Thymus (tissue), 14 donors: ENCODE measurements at places on chromosomes 5 and 9. TPM values are rescaled to one million over a fixed set of nuclear protein-coding genes. Genes with fewer than 3 reads are reported as not detected.

DNA sequence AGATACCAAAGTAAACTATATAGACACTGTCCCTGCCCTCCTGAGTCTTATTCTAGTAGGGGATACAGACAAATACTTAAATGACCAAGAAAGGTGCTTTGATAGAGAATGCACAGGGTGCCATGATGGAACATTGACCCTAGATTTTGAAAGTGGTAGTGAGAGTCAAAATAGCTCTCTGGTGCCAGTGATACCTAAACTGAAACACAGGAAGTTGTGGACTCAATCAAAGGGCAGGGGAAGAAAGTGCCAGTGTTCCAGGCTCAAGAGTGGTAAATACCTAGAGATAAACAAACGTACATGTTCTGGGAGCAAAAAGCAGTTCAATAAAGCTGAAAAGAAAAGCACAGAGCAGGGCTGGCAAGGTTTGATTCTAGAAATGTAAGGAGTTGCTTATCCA is 267.6 kb downstream of the ISL1 start:
- no peak for DNase-seq
- H3K4me3 ChIP-seq = no peak overlapping the region
- H3K27me3 ChIP-seq = no peaks in the 10 kb centered on the region
- no peaks in the 10 kb centered on the region for H3K4me1 ChIP-seq

- H3K27ac ChIP-seq = no peak overlapping the region
- no peaks in the 10 kb centered on the region for H3K27me3 ChIP-seq
- H3K4me1 ChIP-seq = no peaks in the 10 kb centered on the region
- H3K4me3 ChIP-seq = no peak overlapping the region
- no peaks in the 10 kb centered on the region for H3K36me3 ChIP-seq
Measured at GRCh38 chr5:76705574-76705973, 10.4 kb upstream of the F2R start.

TSSK1B gene
- 0.02 TPM for polyA plus RNA-seq

GRCh38 chr5:61732796-61733195 is 400.7 kb downstream of the ZSWIM6 start:
- H3K27ac ChIP-seq = no peak overlapping the region
- H3K27me3 ChIP-seq = no peaks in the 10 kb centered on the region
- no peak for DNase-seq
- no peaks in the 10 kb centered on the region for H3K36me3 ChIP-seq

FAM81B gene
- polyA plus RNA-seq = 0.66 TPM

TMC1 gene
- polyA plus RNA-seq = 0.59 TPM

- no peak overlapping the region for H3K27ac ChIP-seq
- no peak for DNase-seq
- no peaks in the 10 kb centered on the region for H3K36me3 ChIP-seq
- H3K4me3 ChIP-seq = no peak overlapping the region
- H3K4me1 ChIP-seq = no peaks in the 10 kb centered on the region
Measured at GRCh38 chr5:74149395-74149794, 491.1 kb downstream of the ENC1 start.

DNA sequence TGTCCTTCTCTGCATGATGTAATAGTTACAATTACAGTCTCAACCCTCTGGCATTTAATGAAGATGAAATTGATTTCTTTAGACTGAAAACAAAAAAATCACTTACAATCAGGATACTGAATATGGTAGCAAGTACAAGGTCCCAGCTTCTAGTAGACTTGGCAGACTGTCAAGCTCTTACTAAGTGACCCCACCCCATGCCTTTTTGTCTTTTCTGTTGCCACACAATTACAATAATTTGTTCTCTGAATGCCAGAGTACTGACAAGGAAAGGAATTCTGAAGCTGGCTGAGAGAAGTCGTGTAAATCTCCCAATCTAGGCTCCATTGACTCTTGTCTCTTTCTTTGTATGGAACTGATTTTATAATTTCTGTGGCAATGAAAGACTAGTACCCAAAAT is 154.2 kb downstream of the TMC1 start:
- H3K4me3 ChIP-seq = no peak overlapping the region
- H3K27ac ChIP-seq = no peak overlapping the region
- no peaks in the 10 kb centered on the region for H3K4me1 ChIP-seq
- no peaks in the 10 kb centered on the region for H3K36me3 ChIP-seq
- DNase-seq = no peak

BRD3 gene
- polyA plus RNA-seq = 14.5 TPM

GRCh38 chr5:156401804-156402203 is 74.8 kb downstream of the SGCD start:
- H3K4me3 ChIP-seq = no peak overlapping the region
- no peaks in the 10 kb centered on the region for H3K36me3 ChIP-seq
- H3K27ac ChIP-seq = no peak overlapping the region
- H3K27me3 ChIP-seq = no peaks in the 10 kb centered on the region

- DNase-seq = no peak
- no peaks in the 10 kb centered on the region for H3K36me3 ChIP-seq
- H3K27ac ChIP-seq = no peak overlapping the region
- H3K4me3 ChIP-seq = no peak overlapping the region
- no peaks in the 10 kb centered on the region for H3K4me1 ChIP-seq
Measured at GRCh38 chr5:40227366-40227765, 452.3 kb upstream of the PTGER4 start.

DNA sequence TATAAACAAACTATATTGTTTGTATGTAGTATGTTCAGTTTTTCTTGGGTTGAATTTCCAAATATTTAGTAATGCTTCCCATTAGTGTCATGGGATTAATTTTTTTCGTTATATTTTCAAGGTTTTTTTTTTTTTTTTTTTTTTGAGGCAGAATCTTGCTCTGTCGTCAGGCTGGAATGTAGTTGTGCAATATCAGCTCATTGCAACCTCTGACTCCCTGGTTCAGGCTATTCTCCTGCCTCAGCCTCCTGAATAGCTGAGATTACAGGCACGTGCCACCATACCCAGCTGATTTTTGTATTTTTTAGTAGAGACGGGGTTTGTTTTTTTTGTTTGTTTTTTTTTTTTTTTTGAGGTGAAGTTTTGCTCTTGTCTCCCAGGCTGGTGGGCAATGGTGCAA is 10.6 kb downstream of the DDX46 start:
- no peak overlapping the region for H3K4me3 ChIP-seq
- peaks cover 86% of the 10 kb centered on the region for H3K36me3 ChIP-seq
- H3K27me3 ChIP-seq = no peaks in the 10 kb centered on the region
- no peak for DNase-seq
- no peaks in the 10 kb centered on the region for H3K4me1 ChIP-seq

DNA sequence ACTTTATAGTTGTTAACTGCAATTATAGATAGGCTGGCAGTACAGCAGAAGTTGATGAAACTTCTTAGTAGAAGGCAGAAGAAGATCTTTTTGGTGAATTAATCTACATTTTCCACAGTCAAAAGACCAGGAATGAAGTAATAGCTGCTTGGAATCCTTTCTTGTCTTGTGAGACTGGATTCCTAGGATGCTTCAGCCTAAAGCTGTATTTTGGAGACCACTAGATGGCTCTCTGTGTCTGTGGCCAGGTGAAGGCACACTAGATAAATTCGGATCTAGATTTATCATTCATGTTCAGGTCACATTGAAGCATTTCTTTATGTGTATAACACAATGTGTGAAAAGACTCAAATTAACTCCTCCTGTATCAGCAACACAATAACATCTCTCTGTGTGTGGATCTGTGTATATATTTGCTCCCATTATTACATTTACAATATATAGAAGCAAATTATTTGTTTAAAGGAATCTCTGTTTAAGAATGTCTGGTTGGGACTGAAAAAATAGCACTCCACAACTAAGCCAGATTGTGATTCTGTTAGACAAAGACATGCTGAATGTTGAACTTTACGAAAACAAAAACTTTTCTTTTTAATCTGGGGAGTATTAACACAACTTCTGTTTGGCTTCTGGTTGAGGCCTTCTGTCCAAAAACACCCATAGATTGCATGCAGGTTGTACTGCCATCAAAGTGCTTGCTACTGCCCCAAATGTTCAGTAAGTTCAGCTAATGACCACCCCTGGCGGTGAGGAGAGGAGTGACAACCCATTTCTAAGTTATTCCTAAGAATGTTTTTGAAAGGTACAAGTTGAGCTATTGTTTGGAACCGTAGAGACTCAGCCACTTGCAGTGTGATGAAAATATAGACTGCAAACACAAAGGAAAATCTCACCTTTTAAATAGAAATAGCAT is 10.6 kb downstream of the GRIN3A start:
- H3K36me3 ChIP-seq = no peaks in the 10 kb centered on the region
- H3K4me3 ChIP-seq = no peak overlapping the region
- no peaks in the 10 kb centered on the region for H3K27me3 ChIP-seq
- no peak overlapping the region for H3K27ac ChIP-seq
- no peaks in the 10 kb centered on the region for H3K4me1 ChIP-seq

DNA sequence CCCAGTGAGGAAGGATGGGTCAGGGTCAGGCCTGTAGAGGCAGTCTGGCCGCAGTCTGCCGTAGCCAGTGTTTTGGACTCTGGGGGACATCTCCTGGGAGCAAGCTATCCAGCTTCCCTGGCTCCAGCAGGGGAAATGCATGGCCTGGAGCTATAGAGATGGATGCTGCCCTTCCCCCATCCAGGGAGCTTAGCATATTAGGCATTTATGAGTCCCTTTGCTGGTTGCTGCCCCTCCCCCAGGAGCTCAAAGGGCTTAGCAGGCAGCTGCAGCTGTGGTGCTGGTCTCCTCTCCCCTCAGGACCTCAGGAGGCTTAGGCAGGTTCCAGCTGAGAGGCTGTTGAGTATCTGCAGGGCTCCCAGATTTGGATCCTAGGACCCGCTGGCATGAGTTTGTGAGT is 1158.7 kb downstream of the DTWD2 start:
- no peak overlapping the region for H3K4me3 ChIP-seq
- H3K4me1 ChIP-seq = no peaks in the 10 kb centered on the region
- no peaks in the 10 kb centered on the region for H3K27me3 ChIP-seq
- DNase-seq = no peak
- H3K27ac ChIP-seq = no peak overlapping the region

GRCh38 chr5:97065475-97065874 is 76.9 kb downstream of the LIX1 start:
- H3K36me3 ChIP-seq = no peaks in the 10 kb centered on the region
- no peak overlapping the region for H3K4me3 ChIP-seq
- DNase-seq = no peak
- H3K27me3 ChIP-seq = no peaks in the 10 kb centered on the region
- H3K27ac ChIP-seq = no peak overlapping the region
- no peaks in the 10 kb centered on the region for H3K4me1 ChIP-seq

- H3K27ac ChIP-seq = no peak overlapping the region
- H3K27me3 ChIP-seq = no peaks in the 10 kb centered on the region
- DNase-seq = no peak
- no peaks in the 10 kb centered on the region for H3K4me1 ChIP-seq
- H3K36me3 ChIP-seq = no peaks in the 10 kb centered on the region
Measured at GRCh38 chr9:124486778-124487259, 20.4 kb downstream of the NR5A1 start.

- H3K4me3 ChIP-seq = no peak overlapping the region
- H3K27me3 ChIP-seq = no peaks in the 10 kb centered on the region
Measured at GRCh38 chr5:14528926-14529325, 52.7 kb upstream of the OTULINL start.

DNA sequence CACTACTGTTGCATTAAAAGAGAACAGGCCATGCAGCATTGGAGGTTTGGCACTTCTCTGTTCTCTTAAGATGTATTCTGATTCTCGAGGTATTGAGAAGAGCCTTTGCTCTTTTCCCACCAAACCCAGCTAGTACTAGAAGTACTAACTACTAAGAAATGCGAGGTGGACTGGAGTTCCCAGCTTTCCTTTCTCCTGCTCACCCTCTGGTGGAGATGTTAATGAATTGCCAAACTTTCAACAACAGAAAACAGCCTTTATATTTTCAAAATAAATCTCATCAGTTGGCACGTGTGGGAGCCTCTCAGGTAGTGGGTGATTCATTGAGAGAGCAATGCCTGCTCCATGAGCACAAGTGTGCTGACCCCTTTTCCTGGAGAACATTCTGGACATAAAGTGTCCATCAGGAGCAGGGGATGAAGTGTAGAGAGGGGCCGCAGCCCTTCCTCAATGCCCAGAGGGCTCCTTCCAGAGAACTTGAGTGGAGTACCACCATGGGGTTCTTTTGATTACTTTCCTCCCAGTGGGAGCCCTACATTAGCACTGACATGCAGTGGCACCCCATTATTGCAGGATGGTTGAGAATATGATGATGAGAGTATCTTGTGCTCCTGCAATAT is 45.7 kb downstream of the TMEM174 start:
- H3K36me3 ChIP-seq = no peaks in the 10 kb centered on the region
- no peak for DNase-seq
- H3K27me3 ChIP-seq = peaks cover 68% of the 10 kb centered on the region
- H3K4me3 ChIP-seq = no peak overlapping the region
- no peak overlapping the region for H3K27ac ChIP-seq

- DNase-seq = no peak
- H3K36me3 ChIP-seq = no peaks in the 10 kb centered on the region
- no peak overlapping the region for H3K27ac ChIP-seq
- no peaks in the 10 kb centered on the region for H3K27me3 ChIP-seq
- H3K4me3 ChIP-seq = no peak overlapping the region
- H3K4me1 ChIP-seq = no peaks in the 10 kb centered on the region
Measured at GRCh38 chr5:120476063-120476462, 12.0 kb downstream of the PRR16 start.

DNA sequence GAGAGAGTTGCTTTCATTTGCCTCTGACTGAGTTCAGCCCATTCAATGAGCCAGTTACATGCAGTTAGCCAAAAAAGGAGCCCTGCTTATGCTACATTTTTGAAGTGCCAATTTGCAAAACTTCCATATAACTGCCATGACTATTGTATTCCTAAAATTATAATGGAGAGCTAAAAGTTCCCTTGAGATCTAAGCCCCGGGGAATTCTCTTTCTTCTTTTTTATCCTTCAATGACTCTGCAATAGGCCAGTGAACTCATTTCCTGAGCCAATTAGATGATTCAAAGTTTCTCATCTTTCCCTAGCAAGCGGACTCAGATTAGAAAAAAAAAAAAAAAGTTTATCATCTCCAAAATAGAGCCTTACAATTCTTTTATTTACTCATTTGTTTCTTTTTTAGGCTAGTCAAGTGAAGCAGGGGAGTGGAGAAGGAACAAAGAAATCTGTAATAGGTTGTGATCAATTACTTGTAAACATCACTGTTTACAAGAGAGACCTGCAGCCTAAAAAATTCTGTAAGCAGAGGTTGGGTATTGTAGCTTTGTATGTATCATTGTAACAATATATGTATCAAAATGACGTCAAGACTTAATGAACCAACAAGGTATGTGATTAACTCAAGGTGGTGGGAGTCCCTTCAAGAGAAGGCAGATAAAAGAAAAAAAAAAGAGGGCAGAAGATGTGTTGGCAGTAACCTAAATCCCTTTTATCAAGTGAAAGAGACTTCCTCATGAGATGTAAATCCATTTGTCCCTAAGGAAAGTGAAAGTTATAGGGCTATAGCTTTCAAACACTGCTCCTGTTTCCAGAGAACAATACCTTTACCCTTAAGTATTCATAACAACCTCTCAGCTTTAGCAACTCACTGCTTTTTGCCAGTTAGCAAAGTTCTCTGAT is 48.7 kb upstream of the HOMER1 start:
- no peak for DNase-seq
- no peak overlapping the region for H3K27ac ChIP-seq
- no peak overlapping the region for H3K4me3 ChIP-seq

GRCh38 chr5:176955895-176956294 is 50.7 kb downstream of the UIMC1 start:
- DNase-seq = no peak
- no peaks in the 10 kb centered on the region for H3K27me3 ChIP-seq
- no peaks in the 10 kb centered on the region for H3K4me1 ChIP-seq
- no peak overlapping the region for H3K4me3 ChIP-seq
- H3K36me3 ChIP-seq = peaks cover 56% of the 10 kb centered on the region

- no peaks in the 10 kb centered on the region for H3K4me1 ChIP-seq
- no peak overlapping the region for H3K27ac ChIP-seq
- H3K27me3 ChIP-seq = no peaks in the 10 kb centered on the region
- no peaks in the 10 kb centered on the region for H3K36me3 ChIP-seq
Measured at GRCh38 chr5:34410411-34411139, 245.6 kb upstream of the RAI14 start.
